ENCODE measurements at places on chromosomes 7 and 10.

DNA sequence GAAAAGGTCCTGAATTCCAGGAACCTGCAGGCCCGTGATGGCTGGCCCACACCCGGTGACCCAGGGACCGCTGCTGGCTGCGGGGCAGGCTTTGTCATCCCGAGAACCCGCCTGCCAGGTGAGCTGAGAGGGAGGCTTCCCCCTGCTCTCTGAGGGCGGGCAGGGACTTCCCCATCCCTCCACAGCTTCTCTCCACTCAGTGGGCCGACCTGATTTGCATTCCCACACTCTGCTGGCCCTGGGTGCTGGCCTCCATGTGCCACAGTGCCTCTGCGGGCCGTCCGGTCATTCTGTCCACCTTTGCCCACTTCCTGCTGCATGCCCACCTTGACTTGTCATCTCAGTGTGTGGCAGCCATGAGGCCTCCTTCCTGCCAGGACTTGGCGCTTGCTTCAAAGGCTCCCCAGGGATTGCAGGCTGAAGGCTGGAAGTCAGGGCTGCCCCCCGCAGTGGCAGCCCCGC lies 35.3 kb downstream of the PALD1 start:
- DNase-seq: no peak

DNA sequence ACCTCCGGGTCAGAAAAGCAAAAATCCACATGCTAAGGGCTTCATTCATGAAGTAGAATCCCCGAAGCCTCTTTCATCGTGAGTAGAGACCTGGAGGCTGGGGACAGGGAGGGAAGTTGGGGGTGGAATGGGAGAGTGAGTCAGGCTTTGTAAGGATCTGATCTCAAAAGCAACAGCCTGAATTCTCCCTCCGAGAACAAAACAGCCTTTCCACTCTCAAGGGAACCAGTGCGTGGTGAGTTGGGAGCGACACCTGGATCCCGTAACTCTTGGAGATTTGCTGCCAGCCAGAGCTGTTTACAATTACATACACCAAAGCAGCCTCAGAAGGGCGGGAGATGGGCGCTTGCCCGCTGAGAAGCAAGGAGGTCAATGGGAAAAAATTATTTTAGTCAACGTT lies 10.8 kb downstream of the AFAP1L2 start:
- no peak for DNase-seq

DNA sequence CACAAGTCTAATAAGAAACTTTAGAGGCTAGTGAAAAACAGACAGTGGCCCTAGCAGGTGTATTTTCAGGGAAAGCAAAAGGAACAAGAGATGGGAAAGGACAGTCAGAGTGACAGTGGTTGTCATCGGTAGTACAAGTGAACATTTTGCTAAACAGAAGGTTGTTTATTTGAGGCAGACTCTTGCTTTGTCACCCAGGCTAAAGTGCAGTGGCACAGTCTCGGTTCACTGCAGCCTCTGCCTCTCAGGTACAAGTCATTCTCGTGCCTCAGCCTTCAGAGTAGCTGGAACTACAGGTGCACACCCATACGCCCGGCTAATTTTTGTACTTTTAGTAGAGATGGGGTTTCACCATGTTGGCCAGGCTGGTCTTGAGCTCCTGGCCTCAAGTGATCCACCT lies 195.8 kb downstream of the RELN start:
- DNase-seq: no peak

GRCh38 chr10:89158446-89158845 lies 48.7 kb downstream of the CH25H start:
- DNase-seq: no peak

GRCh38 chr7:47992446-47992845 lies 13.0 kb upstream of the HUS1 start:
- DNase-seq: no peak

DNA sequence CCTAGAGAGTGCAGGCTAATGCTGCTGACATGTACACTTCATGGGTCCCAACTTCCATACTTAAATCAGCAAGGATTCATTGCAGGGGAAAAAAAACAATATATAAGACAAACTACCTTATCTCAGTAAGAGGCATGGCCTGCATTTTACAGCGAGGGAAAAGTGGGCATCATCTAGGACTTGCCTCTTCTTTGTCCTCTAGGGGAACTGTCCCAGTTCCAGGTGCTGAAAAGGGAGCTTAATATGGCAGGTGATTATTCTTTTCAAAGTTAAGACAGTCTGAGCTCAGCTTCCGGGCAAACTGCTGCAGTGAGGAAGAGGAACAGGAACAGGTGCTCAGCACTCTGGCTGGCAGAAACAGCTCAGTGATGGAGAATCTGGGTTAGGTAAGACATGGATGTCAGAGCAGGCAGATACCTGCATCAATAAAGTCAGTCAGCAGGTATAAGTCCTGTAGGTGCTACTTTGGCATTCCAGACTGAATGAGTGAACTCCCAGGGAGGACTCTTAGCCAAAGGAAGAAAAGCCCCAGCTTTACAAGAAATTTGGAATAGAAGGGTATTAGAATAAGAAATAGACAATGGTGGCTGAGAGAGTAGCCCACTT lies 147.2 kb downstream of the TMEM178B start:
- no peak for DNase-seq

GRCh38 chr10:66521506-66521905 lies 404.3 kb upstream of the LRRTM3 start:
- no peak for DNase-seq

- DNase-seq: no peak
These were observed 415.1 kb downstream of the GFRA1 start for GRCh38 chr10:115857856-115858255.

- DNase-seq: no peak
These were observed 23.6 kb downstream of the MKRN1 start for GRCh38 chr7:140455743-140456142.

- no peak for DNase-seq
These were observed 599.3 kb upstream of the MKI67 start for GRCh38 chr10:128725531-128725930.

GRCh38 chr10:5876181-5876768 lies 13.4 kb downstream of the ANKRD16 start:
- DNase-seq: no peak

- no peak for DNase-seq
These were observed 121.8 kb upstream of the AFAP1L2 start for GRCh38 chr10:114526126-114526503.

DNA sequence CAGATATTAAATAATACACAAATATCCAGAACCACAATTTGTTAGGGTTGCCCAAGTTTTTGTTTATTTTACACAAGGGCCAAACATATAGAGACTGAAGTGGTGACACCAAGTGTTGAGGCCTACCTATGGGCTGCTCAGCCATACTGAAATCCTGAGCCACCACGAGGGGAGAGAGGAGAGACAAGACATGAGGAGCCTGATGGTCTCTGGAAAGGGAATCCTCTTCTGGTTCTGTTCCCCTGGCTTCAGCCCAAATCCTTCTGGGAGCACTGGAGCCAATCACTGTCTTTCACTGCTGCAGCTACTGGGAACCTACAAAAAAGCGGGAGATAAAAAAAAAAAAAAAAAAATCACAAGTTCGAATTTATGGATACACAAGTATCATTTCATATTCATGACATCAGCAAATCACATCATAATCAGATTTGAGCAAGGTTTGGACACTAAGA lies 1.9 kb downstream of the SKIDA1 start:
- DNase-seq: no peak

DNA sequence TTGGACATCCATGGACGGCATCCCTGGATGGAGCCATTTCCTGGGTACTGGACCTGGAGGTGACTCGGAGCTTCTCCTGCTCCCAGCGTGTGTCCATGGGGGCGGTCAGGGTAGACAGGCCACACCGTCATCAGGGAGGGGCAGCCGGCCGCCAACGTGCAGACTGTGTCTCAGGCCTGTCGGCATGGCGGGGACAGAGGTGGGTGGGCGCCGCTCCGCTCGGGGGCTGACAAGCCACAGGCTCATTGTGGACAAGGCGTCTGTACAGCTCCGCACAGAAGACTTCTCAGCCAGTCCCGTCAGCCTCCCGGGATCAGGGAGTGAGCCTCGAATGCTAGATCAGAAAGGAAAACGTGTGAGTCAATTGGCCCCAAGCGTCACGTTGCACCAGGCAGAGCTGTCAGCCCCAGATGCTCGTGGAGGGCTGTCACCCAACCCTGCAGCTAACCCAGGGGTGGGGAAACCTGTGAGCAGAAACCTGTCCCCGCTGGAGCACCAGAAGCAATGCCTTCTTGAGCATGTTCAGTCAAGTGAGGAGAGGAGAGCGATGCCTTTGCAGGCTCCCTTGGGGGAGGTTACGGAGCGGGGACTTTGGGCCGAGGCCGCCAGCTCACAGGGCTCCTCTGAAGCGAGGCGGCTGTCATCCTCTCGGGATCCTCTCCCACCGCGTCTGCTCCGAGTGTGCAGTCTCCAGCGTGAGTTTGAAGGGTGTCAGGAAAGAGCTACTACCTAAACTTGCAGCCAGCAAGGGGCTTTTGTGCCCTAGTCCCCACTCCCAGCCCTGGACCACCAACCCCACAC lies 16.0 kb upstream of the DPYSL4 start:
- DNase-seq: no peak

DNA sequence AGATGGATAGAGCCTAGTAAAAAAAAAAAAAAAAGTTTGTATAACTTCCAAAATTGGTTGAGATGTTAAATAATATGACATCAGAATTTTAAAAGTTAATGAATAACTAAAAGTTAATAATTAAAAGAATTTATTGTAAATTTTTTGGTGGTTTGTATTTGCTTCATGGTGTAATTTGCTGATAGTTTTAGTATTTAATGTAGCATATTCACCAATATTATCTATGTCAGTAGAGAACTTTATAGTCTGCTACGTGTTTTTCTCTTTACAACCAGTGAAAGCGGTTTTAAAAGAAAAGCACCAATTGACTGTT lies 51.8 kb upstream of the STEAP4 start:
- DNase-seq: no peak

- no peak for DNase-seq
These were observed 14.2 kb downstream of the MTURN start for GRCh38 chr7:30148951-30149459.

DNA sequence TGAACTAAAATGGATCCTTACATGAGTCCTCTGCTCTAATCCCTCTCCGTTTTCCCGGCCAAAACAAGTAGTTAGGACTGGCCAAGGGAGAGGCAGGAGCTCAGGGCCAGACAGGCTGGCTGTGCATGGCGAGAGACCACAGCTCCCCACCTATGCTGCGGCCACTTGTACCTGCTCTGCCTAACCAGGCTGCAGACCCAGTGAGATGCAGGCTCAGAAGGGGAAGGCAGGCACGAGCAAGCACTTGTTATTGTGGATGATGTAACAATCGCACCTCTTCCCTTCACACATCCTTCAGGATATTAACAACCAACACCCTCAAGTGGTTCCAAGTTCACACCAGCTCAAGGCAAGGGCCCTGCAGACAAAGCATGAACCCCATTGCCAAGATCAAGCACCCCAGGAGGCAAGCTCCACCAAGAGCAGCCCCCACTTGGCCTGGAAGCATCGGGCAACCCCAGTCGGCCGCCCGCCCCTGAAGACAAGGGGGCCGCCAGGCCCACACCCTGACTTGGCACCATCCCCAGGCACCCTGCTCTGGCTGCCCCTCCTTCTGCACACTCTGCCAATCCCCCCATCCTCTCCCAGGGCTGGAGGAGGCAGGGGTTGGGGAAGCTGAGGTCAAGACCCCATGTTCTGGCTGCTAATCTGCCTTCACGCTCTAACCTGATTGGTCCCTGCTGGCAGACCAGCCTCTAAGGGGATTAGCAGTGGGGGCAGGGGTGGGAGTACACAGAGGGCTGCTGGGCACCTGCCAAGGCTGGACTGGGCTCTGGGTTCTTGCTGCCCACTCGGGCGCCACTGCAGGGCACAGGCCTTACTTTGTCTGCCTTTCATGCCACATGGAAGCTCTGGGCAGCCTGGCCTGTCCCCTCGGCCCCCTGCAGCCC lies 111.3 kb downstream of the SLIT1 start:
- no peak for DNase-seq

All from activated CD8-positive, alpha-beta memory T cell treated with anti-CD3 and anti-CD28 coated beads for 4 hours (primary cell).